Spleen (tissue), 13 donors: ENCODE measurements at places on chromosomes 12 and 14.

DNA sequence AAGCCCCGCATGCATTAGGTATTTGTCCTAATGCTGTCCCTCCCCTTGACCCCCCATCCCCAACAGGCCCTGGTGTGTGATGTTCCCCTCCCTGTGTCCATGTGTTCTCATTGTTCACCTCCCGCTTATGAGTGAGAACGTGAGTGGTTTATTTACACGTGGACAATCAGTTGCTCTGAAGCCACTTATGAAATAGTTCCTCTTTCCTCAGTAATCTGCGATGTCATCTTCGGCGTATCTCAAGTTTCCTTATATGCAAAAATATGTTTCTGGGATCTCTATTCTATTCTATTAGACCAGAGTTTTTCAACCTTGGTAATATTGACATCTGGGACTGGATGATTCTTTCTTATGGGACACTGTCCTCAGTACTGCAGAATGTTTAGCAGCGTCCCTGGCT, 56.0 kb upstream of the DCD start:
- no peak for DNase-seq

DNA sequence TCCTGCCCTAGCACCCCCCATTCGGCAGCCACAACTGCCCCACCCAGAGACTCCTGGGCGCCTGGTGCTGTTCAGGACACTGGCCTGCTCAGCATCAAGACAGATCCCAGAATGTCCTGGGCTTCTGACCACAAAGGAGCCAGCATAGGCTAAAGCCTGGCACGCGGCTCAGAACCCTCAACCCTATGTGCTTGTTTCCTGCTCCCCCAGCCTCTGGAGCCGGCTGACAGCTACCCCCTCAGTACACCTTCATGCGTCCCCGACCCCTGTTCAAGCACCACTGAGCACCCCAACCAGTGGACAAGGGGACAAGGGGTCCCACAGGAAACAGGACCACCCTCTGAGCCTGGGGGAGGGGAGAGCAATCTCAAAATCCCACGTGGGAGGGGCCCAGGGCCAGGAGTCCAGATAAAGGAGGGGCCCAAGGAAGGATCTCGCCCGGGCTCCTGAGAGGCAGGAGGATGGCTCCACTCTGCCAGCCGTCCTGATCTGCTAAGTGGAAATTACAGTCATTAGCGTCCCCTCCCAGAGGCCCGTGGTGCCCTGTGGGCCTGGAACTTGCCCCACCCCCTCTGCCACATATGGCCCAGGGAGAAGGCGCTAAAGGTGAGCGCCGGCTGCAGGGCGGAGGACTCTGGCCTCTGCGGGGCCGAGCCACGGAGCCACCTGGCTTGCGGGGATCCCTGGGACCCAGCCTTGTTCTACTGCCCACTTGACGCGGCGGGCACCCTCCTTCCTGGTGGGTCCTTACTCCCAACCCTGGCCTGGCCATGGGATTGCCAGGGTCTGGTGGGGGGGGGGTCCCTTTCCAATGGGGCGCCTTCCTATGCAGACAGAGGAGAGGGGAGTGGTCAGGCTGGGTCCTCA, 27.2 kb upstream of the GPR132 start:
- DNase-seq = peak; percentile 79

DNA sequence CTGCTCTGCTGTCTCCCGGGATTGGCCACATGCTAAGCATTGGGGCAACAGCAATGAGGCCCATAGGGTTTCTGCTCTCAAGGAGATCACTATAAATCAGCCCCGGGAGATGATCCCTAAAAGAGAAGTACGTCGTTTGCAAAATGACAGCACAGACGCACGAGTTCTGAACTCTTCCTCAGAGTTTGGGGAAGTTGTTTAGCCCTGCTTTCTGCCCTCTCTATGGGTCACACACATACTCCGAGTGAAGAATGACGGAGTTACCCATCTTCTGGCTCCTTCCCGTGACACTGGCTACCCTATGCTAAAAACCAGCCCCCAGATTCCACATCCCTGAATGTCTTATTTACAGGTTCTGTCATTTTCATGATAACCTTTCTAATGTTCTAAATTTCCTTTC, 258.0 kb upstream of the PLEKHG7 start:
- no peak for DNase-seq

DNA sequence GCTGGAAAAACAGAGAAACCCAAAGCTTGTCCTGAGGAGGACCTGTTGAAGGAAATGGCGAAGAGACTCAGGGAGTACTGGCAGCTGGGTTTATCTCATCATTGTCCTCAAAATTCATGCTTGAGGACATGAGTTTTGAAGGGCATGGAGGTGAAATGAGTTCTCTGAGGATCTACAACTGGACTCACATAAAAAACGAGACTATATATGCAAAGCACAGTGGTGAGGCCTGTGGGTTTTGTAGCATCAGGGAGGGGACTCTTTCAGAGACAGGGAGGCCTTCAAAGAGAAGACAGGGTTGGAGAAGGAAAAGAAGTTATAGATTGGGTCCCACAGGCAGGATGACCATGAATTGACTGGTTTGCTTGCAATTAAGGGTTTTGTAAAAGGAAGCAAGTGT, 71.3 kb upstream of the SCN8A start:
- DNase-seq = no peak

DNA sequence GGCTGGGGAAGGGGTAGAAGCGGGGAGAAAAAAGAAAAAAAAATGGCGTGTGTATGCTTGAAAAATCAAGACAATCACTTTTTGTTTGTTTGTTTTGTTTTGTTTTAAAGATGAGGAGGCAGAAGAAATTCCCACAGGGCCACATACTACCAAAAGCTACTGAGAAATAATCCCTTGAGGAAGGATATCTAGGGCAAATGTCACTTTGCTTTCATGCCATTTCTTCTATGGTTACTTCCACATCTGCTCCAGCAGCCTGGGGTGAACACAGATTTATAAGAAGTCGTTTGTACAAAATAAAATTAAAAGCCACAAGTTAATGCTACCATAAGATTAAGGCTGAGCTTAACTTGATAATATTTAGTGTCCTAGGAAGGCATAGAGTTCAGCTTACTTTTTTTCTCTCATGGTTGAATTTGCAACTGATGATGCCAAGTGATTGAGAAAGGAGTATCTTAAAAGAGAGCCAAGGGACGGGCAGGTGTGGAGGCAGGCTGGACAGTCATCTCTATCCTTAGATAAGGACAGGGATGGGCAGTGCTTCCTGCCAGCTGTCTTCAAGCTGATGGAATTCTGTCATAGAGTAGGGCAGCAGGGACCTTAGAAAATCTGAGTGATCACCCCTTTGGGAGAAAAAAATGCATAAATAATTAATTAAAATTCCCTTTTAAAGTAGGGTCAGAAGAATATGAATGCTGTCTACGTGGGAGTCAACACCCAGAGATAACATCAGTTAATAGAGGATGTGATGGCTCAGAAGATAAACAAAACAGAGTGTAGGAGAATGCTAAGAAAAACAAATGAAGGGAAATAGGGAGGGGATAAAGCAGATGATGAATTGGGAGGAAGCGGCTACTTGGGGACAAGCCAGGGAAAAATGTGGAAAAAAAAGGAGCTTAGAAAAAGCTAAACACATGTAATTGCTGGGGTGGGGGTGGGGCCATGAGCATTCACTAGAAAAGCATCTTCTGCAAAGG, 57.1 kb downstream of the DYRK2 start:
- no peak for DNase-seq

- DNase-seq = no peak
These were observed 23.2 kb downstream of the HSPB8 start for GRCh38 chr12:119201789-119202543.

- DNase-seq = no peak
These were observed 75.9 kb downstream of the TNFAIP2 start for GRCh38 chr14:103199124-103199523.

DNA sequence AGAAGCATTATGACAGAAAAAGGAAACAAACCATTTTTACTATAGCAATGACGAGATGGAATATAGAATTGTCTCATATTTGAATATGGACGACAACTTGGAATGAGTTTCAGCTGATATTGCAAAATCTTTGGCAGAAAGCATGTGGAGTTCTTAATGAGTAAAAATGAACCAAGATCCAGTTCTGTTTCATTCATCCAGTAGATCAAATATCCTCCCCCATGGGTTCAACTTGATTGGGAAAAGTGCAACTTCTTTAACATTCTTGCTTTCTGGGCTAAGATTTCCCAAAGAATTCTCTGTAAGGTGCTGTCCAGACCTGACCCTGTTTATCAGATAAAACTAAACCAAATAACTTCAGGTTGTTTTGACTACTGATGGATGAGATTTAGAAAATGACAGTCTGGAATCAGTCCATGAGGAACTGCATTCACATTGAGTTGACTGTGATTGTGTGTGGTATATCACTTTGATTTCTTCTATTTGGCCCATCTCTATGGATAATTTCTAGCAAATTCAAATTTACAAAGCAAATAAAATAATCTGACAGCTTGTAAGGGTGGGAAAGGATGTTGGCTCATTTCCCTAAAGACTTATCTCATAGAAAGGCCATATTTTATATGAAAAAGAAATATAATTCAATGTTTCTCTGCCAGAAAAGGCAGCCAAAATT, 267.4 kb downstream of the ADAMTS20 start:
- no peak for DNase-seq

DNA sequence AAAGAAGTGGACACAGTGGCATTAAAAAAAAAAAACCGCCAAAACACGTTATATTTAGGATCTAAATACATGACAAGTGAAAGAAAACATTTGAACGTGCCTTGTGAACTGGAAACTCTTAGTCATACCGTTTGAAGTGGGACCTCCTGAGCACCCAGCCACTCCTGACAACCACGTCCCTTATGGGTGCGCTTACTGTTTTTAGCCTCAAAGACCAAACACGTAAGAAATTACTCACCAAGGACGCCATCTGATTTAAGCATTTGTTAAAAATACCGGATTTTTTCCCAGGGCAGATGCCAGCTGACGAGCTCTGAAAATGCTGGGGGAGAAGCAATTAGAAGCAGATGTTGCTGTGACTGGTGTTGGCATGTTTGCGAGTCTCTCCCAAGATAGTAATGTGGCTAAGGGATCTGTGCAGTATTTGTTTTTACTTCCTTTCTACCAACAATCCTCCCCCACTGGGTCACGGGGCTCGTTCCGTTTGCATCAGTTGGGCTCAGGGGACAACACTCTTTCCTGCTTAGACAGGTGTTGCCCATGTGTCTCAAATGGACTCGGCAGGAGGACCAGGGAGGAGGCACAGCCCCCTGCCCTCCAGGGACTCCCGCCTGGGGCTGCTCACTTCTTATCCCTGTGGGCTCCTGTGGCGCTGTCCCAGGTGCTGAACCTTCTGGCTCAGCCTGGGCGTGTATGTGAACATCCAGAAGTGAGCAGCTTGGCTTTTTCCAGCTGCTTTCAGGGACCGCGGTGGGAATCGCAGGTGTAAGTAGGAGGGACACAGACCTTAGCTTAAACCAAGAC, 101.0 kb downstream of the BEGAIN start:
- DNase-seq = no peak

GRCh38 chr12:80636832-80637231, 70.6 kb upstream of the MYF6 start:
- DNase-seq = no peak

DNA sequence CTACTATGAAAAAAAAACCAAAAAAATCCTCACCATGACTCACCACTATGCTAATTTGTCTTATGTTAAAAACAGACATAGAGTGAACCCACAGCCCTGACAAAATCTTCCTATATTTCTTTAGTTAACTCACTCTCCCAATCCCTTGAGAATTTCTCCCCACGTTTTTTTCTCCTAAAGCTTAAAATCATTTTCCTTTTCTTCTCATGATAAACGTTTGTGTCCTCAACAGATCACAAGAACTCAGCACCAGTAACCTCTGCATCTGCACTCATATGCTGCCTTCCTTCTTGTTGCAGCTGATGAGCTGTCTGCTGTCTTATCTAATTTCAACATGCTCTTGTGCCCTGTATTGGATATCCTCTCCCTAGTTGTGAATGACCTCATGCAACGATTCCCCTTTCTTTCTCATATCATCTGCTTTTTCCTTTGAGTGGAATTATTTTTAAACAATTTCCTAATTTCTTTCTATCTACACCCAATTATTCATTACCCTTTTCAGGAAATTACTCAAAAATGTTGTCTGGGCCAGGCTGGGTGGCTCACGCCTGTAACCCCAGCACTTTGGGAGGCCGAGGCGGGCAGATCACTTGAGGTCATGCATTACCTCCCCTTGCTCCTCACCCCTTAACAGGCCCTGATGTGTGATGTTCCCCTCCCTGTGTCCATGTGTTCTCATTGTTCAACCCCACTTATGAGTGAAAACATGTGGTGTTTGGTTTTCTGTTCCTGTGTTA, 427.5 kb upstream of the MGAT4C start:
- DNase-seq = no peak

DNA sequence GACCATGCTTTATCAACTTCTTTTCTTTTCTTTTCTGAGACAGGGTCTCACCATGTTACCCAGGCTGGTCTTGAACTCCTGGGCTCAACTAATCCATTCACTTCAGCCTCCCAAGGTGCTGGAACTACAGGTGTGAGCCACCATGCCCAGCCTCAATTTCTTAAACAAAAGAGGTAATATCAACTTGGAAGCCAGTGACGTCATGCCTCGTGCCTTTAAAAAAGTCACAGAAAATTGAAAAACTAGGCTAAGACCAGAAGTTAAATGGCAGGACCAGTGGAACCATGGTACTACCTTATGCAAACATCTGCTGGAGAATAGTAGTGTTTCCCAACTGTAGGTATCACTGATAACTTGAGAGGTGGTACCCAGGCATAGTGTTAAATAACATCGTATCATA, 103.3 kb downstream of the KSR2 start:
- DNase-seq = no peak

- peak; percentile 90 for DNase-seq
These were observed 450 bp downstream of the SINHCAF start for GRCh38 chr12:31325524-31325875.

- peak; percentile 88 for DNase-seq
These were observed 13.7 kb upstream of the TMEM106C start for GRCh38 chr12:47949441-47950341.

- no peak for DNase-seq
These were observed 52.8 kb upstream of the SLC2A13 start for GRCh38 chr12:40158592-40159111.

- DNase-seq = peak; percentile 52
These were observed 178.9 kb upstream of the FKBP4 start for GRCh38 chr12:2615665-2616402.

DNA sequence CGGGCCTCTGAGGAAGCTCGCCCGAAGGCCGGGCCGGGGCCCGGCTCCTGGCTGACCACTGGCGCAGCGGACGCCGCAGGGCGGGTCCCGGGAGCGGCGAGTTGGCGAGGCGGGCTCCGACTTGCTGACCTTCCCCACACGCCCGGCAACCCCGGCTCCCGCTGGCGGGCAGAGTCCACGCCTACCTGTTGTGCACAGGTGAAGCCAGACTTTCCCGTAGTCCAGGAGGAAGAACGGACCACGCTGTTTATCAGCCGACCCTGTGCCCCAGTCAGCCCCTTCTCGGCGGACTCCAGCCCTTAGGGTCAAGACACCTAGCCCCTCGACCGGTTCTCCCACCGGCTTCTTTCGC, 407 bp downstream of the HEATR5A start:
- peak; percentile 94 for DNase-seq
